ENCODE measurements at places on chromosomes 5 and 9.

- DNase-seq, result no peak
Observed at GRCh38 chr9:133953976-133954709, 38.0 kb downstream of the VAV2 start.

DNA sequence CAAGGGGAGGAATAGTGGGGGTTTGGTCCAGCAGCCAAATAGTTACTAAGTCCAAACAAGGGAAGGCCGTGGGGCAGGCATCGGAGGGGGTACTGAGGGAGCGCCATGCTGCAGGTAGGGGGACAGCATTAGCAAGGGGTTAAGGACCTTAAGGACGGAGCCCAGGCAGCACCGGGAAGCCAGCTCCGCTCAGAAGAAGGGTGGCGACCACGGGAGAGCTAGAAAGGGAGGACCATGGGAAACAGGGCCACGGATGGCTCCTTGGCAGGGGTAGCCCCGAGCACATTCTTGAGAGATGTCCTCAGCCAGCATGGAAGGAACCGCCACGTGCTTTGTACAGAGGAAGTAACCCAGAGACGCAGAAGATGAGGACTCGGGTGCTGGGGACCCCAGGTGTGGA is 76.2 kb upstream of the STXBP1 start:
- DNase-seq, result no peak

DNA sequence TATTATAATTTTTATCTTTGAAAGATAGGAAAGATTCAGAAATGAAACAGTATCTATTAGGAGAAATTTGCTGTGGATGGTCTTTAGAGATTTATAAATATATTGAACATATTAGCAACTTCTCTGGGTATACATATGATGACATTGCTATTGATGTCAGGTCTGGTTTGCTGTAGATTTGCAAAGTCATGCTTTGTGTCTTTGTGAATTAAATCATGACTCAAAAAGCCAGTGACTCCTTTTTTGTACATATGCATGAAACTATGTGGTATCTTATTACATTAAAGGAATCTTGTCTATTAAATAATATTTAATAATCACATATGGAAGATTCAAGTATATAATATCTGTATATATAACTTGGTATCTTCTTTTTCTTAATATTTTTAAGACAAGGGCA is 141.9 kb downstream of the ST8SIA4 start:
- DNase-seq, result no peak

- DNase-seq, result no peak
Observed at GRCh38 chr5:141832131-141832530, 46.1 kb downstream of the PCDH1 start.

DNA sequence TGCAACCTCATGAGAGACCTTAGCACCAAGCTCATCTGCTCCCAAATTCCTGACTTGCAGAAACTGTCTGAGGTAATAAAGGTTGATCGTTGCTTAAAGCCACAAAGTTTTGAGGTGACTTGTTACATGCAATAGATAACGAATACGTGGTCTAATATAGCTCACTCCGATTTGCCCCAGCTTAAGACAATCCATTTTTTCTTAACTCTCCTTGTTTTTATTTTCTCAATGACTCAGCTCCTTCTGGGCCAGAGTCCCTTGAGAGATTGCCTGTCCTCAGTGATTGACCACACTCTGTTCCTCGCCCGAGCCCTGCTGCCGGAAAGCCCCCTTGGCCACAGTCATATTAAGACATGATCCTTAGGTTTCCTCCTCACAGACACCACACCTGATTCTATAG is 63.7 kb upstream of the FANCC start:
- no peak for DNase-seq

- no peak for DNase-seq
Observed at GRCh38 chr5:72510610-72511181, 3.5 kb upstream of the ZNF366 start.

Data from NCI-H345 (cell line).